Liver (tissue), 10 donors: ENCODE measurements at places on chromosomes 12 and 14. TPM values are rescaled to one million over a fixed set of nuclear protein-coding genes. Genes with fewer than 3 reads are reported as not detected.

The KCNMB4 gene
- total RNA-seq, result 0.84 TPM

The DPY19L2 gene
- total RNA-seq, result 2.8 TPM

- peaks cover 2% of the 10 kb centered on the region for H3K4me1 ChIP-seq
- no peaks in the 10 kb centered on the region for H3K27me3 ChIP-seq
- H3K36me3 ChIP-seq, result peaks cover 2% of the 10 kb centered on the region
- peak; percentile 91 for DNase-seq
- H3K27ac ChIP-seq, result peak overlapping the region; percentile 70
- no peak overlapping the region for H3K4me3 ChIP-seq
Measured at GRCh38 chr12:48852734-48853688, 1.0 kb upstream of the DDX23 start.

GRCh38 chr12:29132316-29132715, 16.8 kb upstream of the FAR2 start:
- no peak overlapping the region for H3K27ac ChIP-seq
- H3K4me3 ChIP-seq, result no peak overlapping the region
- H3K4me1 ChIP-seq, result no peaks in the 10 kb centered on the region
- no peak for DNase-seq

- H3K4me1 ChIP-seq, result no peaks in the 10 kb centered on the region
- no peaks in the 10 kb centered on the region for H3K27me3 ChIP-seq
- DNase-seq, result no peak
- no peak overlapping the region for H3K27ac ChIP-seq
- H3K4me3 ChIP-seq, result no peak overlapping the region
Measured at GRCh38 chr12:112165624-112166023, 40.3 kb downstream of the TRAFD1 start.

DNA sequence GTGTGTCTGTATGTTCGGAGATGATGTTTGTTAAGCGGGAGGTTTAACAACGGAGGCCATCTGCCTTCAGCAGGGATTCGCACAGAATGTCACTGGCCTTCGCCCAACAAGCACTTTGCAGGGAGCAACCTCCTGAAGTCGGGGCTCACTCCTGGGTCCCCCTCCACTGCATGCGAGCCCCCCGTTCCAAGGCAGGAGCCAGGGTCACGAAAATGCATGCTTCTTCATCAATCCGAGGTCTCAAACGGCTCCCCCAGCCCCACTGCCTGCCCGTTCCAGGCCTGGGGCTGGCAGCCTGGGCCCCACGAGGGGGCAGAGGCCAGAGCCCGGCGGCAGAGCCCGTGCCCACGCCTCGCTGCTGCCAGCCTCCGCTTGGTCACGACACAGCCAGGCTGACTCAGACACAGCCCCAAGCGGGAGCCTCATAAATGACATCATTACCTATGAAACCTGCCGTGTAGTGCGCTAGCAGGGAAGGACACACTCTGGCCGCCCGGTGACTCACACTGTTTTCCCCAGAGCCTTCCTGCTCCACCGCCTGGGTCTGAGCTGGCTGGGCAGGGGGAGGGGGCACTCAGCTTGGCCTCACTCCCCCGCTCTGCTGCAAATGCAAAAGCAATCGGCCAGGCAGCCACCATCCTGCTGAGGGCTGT, 169.5 kb upstream of the RTL1 start:
- no peaks in the 10 kb centered on the region for H3K27me3 ChIP-seq
- peak; percentile 31 for DNase-seq
- no peaks in the 10 kb centered on the region for H3K36me3 ChIP-seq
- no peak overlapping the region for H3K27ac ChIP-seq
